Endodermal cell (in vitro differentiated cells): ENCODE measurements at places on chromosomes 6 and 20.
A peak's percentile ranks its signal among the peaks of the same experiment; 100 is the strongest.

GRCh38 chr6:23089981-23090380 lies 520.6 kb downstream of the HDGFL1 start:
- DNase-seq, result no peak

GRCh38 chr20:24490598-24490997 lies 21.2 kb downstream of the SYNDIG1 start:
- DNase-seq, result peak; percentile 35

GRCh38 chr20:5822569-5822968 lies 72.4 kb downstream of the SHLD1 start:
- DNase-seq, result no peak

GRCh38 chr6:45540375-45540920 lies 162.7 kb upstream of the SUPT3H start:
- DNase-seq, result no peak

- DNase-seq, result no peak
These were observed 81.6 kb upstream of the MLN start for GRCh38 chr6:33885132-33886057.

DNA sequence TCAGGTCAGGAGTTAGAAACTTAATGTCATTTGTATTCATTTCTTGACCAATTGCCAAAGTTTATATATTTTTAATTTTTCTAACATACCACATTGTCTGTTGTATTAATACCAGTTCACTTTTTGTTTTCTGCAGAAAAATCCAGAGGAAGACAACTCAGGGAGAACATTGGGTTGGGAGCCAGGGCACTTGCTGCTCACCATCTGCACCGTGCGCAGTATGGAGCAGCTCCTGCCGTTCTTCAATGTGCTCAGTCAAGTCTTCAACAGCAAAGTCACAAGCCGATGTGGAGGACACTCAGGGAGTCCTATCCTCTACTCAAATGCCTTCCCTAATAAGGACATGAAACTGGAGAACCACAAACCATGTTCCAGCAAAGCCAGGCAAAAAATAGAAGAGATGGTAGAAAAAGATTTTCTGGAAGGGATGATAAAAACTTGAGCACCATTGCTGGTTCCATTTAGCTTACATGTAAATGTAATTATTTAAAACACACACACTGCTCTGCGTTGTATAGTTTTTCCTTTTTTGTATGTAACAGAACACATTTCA lies 25.3 kb downstream of the PGM3 start:
- DNase-seq, result no peak

GRCh38 chr20:11529047-11529446 lies 388.6 kb upstream of the BTBD3 start:
- no peak for DNase-seq
